Activated naive CD4-positive, alpha-beta T cell treated with anti-CD3 and anti-CD28 coated beads, Interleukin-2, amount 10 ng/mL, durations not matched to agents 7 days and 5 days (primary cell): ENCODE measurements at places on chromosomes 6 and 20.

DNA sequence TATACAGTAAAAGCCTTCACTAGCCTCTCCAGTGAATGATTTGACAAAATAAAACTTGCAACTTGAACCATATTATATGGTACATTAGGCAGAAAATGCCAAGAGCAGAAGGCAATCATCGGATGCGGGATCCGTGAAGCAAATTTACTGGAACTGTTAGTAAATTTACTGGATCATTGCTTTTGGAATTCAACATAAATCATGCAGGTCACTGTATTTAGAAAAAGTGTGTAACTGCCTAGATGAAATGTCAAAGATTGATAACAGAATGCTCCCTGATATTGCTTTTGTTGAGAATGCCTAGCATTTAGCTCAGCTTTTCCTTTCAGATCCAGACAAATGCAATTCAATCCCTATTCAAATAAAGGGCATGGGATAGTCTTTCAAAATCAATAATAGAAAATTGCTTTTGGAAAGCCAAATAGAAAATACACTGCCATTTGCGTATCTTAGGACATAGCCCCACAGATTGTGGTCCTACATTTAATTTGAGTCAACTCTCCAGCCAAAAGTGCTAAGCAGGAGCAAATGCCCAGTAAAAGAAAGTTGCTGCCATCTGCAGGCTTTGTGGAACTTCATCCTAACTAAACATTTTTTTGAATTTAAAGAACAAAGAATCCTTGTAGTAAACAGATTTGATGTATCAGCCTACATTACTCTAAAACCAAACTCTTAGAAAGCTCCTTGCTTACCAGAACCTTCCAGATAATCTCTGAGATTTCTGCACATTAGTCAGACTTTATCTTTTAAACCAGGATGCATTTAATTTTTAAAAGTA, 109.5 kb upstream of the HSF2 start:
- no peak overlapping the region for H3K4me3 ChIP-seq
- H3K27ac ChIP-seq: no peak overlapping the region
- H3K27me3 ChIP-seq: no peaks in the 10 kb centered on the region
- DNase-seq: no peak
- H3K36me3 ChIP-seq: no peaks in the 10 kb centered on the region

GRCh38 chr6:166656230-166657151, 29.4 kb upstream of the RPS6KA2 start:
- no peak for DNase-seq

- H3K27me3 ChIP-seq: peaks cover 28% of the 10 kb centered on the region
- no peaks in the 10 kb centered on the region for H3K4me1 ChIP-seq
- DNase-seq: no peak
- no peak overlapping the region for H3K4me3 ChIP-seq
These were observed 20.1 kb downstream of the JAG1 start for GRCh38 chr20:10653599-10654249.

DNA sequence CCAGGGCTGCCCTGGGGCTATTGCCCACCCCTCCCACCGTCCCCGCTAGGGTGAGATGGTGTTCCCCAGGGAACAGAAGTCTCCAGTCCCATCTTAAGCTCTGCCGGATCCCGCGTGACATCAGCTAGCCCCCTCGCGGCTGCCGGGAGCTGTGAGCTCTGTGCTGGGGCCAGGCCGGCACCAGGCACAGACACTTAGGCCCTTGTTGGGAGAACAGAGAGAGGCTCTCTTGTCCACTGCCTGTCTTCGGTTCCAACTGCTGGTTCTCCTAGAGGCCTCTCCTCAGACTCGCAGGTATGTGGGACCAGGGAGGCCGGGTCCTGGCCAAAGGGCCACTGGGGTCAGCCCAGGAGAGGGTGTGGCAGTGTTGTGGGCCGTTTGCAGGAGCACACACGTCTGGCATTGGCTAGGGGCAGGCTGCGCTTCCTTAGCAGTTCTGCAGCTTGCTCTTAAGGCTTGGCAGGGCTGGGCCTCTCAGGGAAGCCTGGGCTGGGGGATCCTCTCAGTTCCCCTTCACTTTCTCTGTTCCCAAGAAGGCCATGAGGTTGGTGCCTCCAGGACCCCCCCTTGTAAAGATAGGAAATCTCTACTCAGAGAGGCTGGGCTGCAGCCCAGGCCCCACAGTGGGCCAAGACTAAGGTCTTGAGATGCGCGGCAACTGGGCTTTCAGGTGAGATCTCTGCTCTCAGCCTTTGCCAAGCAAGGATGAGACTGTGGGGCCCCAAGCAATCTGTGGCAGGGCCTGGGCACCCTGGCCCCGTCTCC, 6.3 kb downstream of the SGK2 start:
- H3K27ac ChIP-seq: no peak overlapping the region
- no peaks in the 10 kb centered on the region for H3K36me3 ChIP-seq
- no peaks in the 10 kb centered on the region for H3K27me3 ChIP-seq
- H3K4me3 ChIP-seq: no peak overlapping the region

GRCh38 chr6:134007077-134007476, 45.3 kb downstream of the SLC2A12 start:
- peaks cover 24% of the 10 kb centered on the region for H3K27me3 ChIP-seq
- H3K4me3 ChIP-seq: no peak overlapping the region
- no peaks in the 10 kb centered on the region for H3K36me3 ChIP-seq
- no peak for DNase-seq
- H3K4me1 ChIP-seq: no peaks in the 10 kb centered on the region
- no peak overlapping the region for H3K27ac ChIP-seq

DNA sequence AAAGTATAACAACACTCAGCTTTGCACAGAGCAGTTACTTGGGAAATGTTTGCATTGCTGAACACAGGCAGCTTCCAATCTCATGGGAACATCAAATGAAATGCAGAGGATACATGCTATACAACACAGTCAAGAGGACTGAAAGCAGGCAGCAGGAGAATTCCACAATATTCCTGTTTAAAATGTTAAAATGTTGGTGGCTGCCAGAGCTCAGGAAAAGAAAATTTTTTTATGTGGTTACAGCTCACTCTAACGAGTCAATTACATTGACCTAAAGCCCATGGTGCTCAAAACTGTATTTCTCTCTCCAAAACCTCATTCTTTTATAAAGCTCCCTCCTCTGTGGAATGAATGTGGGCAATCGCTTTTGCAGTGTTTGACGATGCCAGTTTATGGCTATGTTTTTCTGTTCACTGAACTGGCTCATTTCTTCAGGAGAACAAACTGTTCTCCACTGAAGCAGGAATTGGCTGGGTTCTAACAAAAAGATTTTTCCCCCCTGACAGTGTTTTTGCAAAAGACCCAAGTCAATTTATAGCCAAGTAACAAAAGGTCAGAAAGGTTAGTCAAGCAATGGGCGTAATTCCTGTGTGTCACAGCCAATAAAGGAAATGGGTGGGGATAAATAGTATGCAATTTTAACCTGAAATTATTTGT, 69.0 kb downstream of the ZHX3 start:
- H3K27ac ChIP-seq: no peak overlapping the region
- no peaks in the 10 kb centered on the region for H3K27me3 ChIP-seq
- H3K4me1 ChIP-seq: peaks cover 2% of the 10 kb centered on the region
- no peak for DNase-seq
- H3K36me3 ChIP-seq: no peaks in the 10 kb centered on the region

- peaks cover 5% of the 10 kb centered on the region for H3K27me3 ChIP-seq
- H3K4me3 ChIP-seq: peak within 1 kb of the TSS; percentile 94
- peak; percentile 96 for DNase-seq
- peaks cover 36% of the 10 kb centered on the region for H3K4me1 ChIP-seq
- H3K27ac ChIP-seq: peak within 1 kb of the TSS; percentile 90
- H3K36me3 ChIP-seq: peaks cover 5% of the 10 kb centered on the region
These were observed at the start of the genes DZANK1 and POLR3F for GRCh38 chr20:18466894-18467730. Gene DZANK1 (minus strand): TSS chr20:18467030. CDS start chr20:18465358, 1,672 bp downstream. Gene POLR3F (plus strand): TSS chr20:18467390. CDS start chr20:18467507, 117 bp downstream.

GRCh38 chr6:101403216-101403945, 9.9 kb downstream of the GRIK2 start:
- H3K4me3 ChIP-seq: no peak overlapping the region
- peaks cover 3% of the 10 kb centered on the region for H3K36me3 ChIP-seq
- no peak overlapping the region for H3K27ac ChIP-seq
- DNase-seq: no peak

GRCh38 chr6:26592649-26593048, 4.1 kb upstream of the ABT1 start:
- H3K27me3 ChIP-seq: peaks cover 50% of the 10 kb centered on the region
- no peaks in the 10 kb centered on the region for H3K36me3 ChIP-seq
- H3K4me1 ChIP-seq: peaks cover 17% of the 10 kb centered on the region
- H3K27ac ChIP-seq: no peak overlapping the region
- H3K4me3 ChIP-seq: no peak overlapping the region
- no peak for DNase-seq

DNA sequence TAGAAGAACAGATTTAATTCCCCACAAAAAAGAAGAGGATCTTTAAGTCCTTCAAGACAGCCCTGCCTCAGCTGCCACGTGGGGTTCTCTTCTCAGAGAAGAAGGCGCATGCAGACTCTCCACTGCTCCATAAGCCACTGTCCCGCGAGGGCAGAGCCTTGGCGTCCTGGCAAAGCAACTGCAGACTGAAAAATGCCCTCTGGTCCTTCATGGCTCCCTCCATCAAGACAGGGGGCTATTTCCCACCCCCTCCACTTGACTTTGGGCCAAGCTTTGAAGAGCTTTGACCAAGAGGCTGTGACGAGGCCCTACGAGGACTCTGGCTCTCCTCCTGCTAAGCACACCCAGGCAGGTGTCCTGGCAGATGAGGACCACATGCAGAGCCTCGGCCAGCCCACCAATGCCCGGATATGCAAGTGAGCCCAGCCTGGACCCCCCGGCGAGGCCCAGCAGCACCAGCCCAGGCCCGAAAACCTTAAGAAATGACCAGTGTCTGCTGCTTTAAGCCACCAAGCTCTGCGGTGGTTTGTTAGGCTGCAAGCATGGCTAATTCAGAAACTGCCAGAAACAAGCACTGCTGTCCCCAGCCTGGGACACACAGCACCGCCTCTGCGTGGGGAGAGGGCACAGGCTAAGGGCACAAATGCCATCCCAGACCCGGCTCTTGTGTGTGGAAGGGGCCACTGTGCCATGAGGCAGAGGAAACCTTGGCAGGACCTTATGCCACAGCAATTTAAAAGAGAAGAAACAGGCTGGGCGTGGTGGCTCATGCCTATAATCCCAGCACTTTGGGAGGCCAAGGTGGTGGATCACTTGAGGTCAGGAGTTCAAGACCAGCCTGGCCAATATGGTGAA, 16.1 kb downstream of the GMEB2 start:
- peaks cover 5% of the 10 kb centered on the region for H3K4me1 ChIP-seq
- H3K27me3 ChIP-seq: no peaks in the 10 kb centered on the region
- H3K4me3 ChIP-seq: no peak overlapping the region
- no peak for DNase-seq
- H3K27ac ChIP-seq: no peak overlapping the region
- peaks cover 34% of the 10 kb centered on the region for H3K36me3 ChIP-seq

DNA sequence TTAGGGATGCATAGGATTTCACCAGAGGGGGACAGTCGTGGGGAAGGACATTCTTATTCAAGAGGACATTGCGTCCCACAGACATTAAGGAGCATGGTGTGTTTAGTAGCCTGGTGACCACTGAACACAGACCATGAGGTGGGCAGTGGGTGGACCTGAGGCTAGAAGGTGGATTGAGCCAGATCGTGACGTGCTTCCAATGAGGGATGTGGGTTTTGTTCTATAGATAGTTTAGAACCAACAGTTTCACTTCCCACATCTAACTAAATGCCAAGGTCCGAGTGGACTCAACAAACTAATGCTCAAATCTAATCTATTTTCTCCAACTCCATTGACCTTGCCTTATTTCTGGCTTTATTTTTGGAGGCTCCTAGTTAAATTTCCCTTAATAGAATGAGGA, 58.5 kb downstream of the OGFRL1 start:
- no peak overlapping the region for H3K27ac ChIP-seq
- H3K4me1 ChIP-seq: no peaks in the 10 kb centered on the region
- H3K4me3 ChIP-seq: no peak overlapping the region
- H3K27me3 ChIP-seq: peaks cover 7% of the 10 kb centered on the region

- no peak overlapping the region for H3K4me3 ChIP-seq
- DNase-seq: no peak
- peaks cover 9% of the 10 kb centered on the region for H3K27me3 ChIP-seq
- no peaks in the 10 kb centered on the region for H3K36me3 ChIP-seq
- no peak overlapping the region for H3K27ac ChIP-seq
These were observed 141.2 kb upstream of the ATXN1 start for GRCh38 chr6:16902502-16902901.

DNA sequence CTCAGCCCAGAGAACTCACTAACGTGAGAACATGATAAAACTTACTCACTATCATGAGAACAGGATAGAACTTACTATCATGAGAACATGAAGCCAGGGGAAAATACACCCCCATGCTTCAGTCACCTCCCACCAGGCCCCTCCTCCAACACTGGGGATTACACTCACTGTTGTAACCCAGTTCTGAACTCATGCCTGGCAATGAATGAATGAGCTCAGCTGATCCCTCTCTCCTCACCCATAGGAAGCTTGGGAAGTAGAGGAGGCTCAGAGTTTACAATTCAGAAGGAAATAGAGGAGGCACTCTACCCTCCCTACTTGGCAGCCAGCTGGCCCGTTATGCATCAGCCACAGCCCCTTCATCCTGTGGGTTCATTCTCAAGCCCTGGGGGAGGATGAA, 102.5 kb downstream of the EYA2 start:
- H3K4me1 ChIP-seq: peaks cover 52% of the 10 kb centered on the region
- H3K27ac ChIP-seq: no peak overlapping the region
- H3K36me3 ChIP-seq: no peaks in the 10 kb centered on the region
- no peak for DNase-seq
- H3K27me3 ChIP-seq: peaks cover 57% of the 10 kb centered on the region

DNA sequence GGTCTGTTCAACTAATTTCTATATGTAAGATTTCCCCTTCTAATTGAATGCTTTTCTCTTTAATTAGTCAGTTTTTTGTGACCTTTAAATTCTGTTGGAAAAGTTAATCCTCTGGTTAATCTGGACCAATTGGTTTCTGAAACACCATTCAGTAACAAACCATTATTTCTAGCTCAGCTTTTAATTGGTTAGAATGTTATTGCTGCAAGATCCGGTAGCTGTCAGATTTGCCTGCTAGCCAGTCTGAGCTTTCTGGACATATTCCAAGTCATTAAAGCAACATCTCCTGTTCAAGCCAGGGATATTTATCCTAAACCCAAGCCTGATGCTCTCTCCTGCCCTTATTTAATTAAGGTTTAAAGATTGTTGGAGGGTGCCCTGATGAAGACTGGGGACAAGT, 55.1 kb upstream of the FBXL4 start:
- no peak overlapping the region for H3K4me3 ChIP-seq
- no peaks in the 10 kb centered on the region for H3K36me3 ChIP-seq
- H3K4me1 ChIP-seq: no peaks in the 10 kb centered on the region
- H3K27me3 ChIP-seq: peaks cover 3% of the 10 kb centered on the region

DNA sequence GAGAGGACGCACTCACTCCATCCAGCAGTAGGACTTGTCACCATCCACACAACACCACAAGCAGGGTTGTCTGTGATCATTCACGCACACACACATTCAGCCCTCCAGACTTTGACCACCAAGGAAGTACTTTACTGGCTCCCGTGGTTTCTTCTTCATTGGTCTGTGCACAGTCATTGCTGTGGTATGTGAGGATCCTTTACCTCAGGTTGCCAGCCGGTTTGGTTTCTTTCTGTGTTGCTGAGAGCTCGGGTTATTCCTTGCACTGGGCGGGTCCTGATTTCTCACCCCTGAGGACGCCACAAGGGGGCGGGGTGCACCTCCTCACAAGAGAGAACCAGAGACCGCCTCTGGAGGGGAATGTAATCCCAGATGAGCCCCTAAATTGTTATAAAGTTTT, 11.2 kb downstream of the SLC35A1 start:
- no peak overlapping the region for H3K4me3 ChIP-seq
- H3K36me3 ChIP-seq: peaks cover 19% of the 10 kb centered on the region
- peaks cover 4% of the 10 kb centered on the region for H3K4me1 ChIP-seq
- no peaks in the 10 kb centered on the region for H3K27me3 ChIP-seq
